ENCODE measurements at places on chromosomes 1 and 21. TPM values are rescaled to one million over a fixed set of nuclear protein-coding genes. Genes with fewer than 3 reads are reported as not detected.

Gene DYNLT4
- total RNA-seq, result 1.9 TPM

Gene CSMD2
- 0.14 TPM for total RNA-seq

Gene ARHGEF19
- total RNA-seq, result 2.2 TPM

Gene DCAF8
- 162 TPM for total RNA-seq

Gene PROK1
- total RNA-seq, result not detected

Gene LCE6A
- not detected for total RNA-seq

- no peak overlapping the region for H3K27ac ChIP-seq
- no peaks in the 10 kb centered on the region for H3K36me3 ChIP-seq
- H3K4me1 ChIP-seq, result no peaks in the 10 kb centered on the region
- no peaks in the 10 kb centered on the region for H3K27me3 ChIP-seq
- no peak overlapping the region for H3K4me3 ChIP-seq
Observed at GRCh38 chr1:45442272-45442671, 48.7 kb downstream of the TESK2 start.

GRCh38 chr1:10607228-10607627 lies 132.5 kb downstream of the PEX14 start:
- no peaks in the 10 kb centered on the region for H3K36me3 ChIP-seq
- no peak overlapping the region for H3K27ac ChIP-seq
- DNase-seq, result no peak
- peaks cover 19% of the 10 kb centered on the region for H3K4me1 ChIP-seq
- no peak overlapping the region for H3K4me3 ChIP-seq

DNA sequence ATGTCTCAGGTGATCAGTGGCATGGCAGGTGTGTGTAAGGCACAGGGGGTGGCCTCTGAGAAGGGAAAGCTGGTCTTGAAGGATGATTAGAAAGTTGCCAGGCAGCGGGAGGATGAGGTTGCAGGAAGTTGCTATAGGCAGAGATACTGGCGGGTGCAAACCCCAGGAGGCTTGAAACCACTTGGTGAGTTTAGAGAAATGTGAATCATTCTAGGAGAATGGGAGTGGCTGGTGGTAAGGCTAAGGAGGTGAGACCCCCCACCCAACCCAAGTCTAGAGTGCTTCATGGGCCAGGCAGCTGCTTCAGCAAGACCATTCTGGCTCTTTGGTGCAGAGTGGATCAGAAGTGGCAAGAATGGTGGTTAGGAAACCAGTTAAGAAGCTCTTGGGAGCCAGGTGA lies 9.0 kb downstream of the SH2D2A start:
- no peaks in the 10 kb centered on the region for H3K36me3 ChIP-seq
- no peak for DNase-seq
- H3K27me3 ChIP-seq, result peaks cover 18% of the 10 kb centered on the region
- H3K27ac ChIP-seq, result peak overlapping the region; percentile 67

DNA sequence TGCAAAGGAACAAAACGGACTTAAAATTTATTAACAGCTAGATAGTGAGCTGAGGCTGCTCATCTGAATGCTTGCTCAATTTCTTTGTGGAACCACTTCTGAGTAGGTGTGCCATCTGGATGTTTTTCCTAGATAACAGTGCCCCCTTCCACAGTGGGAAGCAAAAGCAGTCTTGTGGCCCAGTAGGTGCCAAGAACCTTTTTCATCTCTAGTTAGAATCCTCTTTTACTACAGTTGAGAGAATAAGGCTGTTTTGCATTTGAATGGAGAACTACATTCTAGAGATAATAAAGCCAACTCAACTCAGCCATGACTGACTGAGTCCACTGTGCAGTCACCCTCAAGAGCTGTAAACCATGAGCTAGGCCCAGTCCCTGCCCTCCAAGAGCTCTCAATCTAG lies 13.3 kb downstream of the F3 start:
- no peak for DNase-seq
- peak overlapping the region; percentile 51 for H3K27ac ChIP-seq
- no peak overlapping the region for H3K4me3 ChIP-seq
- H3K36me3 ChIP-seq, result peaks cover 32% of the 10 kb centered on the region

DNA sequence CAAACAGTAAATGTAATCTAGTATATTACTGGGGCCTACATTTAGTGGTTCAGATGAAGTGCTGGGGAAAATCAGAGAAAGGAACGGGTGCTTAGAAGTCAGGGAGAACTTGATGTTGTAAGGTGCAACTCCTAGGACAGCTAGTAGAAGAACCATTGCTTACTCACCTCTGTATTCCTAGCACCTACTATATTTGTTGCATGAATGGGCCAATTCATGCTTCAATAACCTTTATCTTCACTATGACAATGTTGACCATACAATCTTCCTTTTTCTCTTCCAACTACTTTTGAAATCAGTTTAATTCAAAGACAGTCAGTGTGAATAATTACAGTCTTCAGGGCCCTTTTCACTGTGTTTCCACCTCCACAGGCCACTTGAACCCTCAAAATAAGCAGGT lies 125.0 kb upstream of the DMRTA2 start:
- no peak overlapping the region for H3K27ac ChIP-seq
- DNase-seq, result no peak
- no peaks in the 10 kb centered on the region for H3K36me3 ChIP-seq

DNA sequence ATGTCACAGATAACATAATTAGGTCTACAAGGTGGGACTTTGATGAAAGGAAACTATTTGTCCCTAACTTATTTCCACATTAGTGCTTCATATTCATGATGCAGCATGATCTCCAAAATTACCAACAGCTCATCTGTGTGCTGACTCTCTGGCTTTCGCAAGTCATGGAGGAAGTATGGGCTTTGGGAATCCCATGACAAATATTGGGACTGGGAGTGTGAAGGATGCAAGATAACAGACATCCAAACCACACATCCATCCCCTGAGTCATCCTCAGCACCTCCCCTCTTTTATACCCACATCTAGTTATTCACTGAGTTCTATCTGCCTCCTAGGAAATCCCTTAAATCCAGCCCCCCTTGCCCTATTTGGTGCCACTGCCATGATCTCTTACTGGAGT lies 102.8 kb upstream of the COL24A1 start:
- H3K36me3 ChIP-seq, result no peaks in the 10 kb centered on the region
- H3K4me1 ChIP-seq, result no peaks in the 10 kb centered on the region
- no peak overlapping the region for H3K4me3 ChIP-seq
- no peak overlapping the region for H3K27ac ChIP-seq
- H3K27me3 ChIP-seq, result no peaks in the 10 kb centered on the region

DNA sequence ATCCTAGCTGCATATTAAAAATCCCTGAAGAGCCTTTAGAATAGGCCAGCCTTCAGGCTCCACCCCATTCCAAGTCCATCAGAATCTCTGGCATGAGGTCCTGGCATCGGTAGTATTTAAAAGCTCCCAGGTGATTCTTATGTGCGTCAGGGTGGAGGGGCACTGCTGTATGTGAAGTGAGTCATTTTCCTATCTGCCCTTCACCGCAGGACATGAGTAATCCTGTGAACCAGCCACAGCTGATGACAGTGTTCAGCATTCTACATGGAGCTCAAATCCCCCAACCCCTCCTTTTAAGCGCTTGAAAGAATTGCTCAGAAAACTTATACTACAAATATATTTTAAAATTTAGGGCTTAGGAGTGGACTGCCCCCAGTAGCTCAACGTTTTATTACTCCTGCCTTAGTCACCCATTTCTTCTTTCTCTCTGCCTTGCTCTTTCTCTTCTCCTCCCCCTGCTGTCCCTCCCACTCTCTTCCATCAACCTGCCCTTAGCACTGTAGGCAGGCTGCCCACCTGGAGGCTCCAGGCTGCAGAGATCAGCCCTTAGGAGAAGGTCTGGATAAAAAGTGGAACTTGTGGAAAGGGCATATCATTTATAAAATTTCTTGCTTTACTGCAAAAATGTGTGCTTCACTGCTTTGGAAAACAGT lies 73.8 kb upstream of the ZNF281 start:
- no peaks in the 10 kb centered on the region for H3K36me3 ChIP-seq
- DNase-seq, result no peak
- no peak overlapping the region for H3K27ac ChIP-seq

DNA sequence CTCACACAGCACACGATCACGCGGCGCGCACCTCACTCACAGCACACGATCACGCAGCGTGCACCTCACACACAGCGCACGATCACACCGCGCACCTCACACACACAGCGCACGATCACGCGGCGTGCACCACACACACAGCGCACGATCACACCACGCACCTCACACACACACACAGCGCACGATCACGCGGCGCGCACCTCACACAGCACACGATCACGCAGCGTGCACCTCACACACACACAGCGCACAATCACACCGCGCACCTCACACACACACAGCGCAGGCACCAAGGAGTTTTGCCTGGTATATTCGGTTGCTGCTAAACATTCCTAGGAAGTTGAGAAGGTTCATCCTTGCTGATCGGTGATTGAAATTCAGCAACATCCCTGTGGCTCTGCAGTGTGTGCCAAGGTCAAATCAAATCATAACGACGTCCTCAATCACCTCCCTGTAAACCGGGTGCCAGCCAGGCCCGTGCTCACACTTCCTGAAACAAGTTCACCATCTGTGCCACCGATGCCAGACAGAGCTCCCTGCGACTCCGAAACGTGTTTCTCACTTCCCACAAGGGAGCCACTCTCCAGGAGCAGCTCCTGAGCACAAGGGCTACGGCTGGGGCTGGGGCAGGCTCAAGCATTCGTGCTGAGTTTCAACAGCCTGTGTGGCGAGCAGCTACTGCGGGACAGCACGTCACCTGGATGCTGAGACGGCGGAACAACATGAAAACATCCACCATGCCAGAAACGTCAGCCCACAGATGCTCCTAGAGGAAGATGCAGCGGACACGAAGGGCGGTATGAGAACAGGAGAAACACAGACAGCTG lies 30.2 kb downstream of the WDR4 start:
- DNase-seq, result no peak
- H3K27me3 ChIP-seq, result no peaks in the 10 kb centered on the region
- H3K4me1 ChIP-seq, result peaks cover 14% of the 10 kb centered on the region
- H3K4me3 ChIP-seq, result no peak overlapping the region
- H3K36me3 ChIP-seq, result peaks cover 75% of the 10 kb centered on the region

DNA sequence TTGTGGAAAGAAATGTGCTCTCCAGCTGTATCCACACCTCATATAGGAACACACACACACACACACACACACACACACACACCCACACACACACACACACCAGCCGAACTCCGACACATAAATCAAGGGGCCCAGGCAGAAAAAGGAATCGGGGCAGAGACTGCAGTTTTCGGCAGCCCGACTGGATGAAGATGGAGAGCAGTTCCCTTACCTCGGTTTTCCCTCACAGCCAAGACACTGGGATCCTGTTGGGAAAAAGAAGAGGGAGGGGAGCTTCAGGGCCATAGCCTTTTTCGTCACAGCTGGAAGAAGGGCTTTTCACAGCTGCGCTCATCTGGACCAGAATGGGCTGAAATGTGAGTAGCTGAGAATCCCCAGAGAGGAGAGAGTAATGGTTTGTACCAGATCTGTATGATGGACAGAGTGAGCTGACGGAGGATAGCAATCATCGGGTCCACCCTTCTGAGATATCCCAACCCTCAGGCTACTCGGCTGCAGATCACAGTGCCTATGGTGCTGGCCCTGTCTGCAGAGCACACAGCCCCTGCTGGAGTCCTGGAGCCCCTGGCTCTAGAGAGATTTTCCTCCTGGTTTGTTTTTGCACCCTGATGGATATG lies 37.7 kb downstream of the PIK3C2B start:
- H3K36me3 ChIP-seq, result peaks cover 78% of the 10 kb centered on the region
- peak; percentile 56 for DNase-seq
- peaks cover 83% of the 10 kb centered on the region for H3K4me1 ChIP-seq
- H3K27ac ChIP-seq, result peak overlapping the region; percentile 56
- no peak overlapping the region for H3K4me3 ChIP-seq
- no peaks in the 10 kb centered on the region for H3K27me3 ChIP-seq

GRCh38 chr1:173616859-173617258 lies 14.0 kb upstream of the SLC9C2 start:
- H3K27ac ChIP-seq, result no peak overlapping the region
- no peak for DNase-seq
- H3K27me3 ChIP-seq, result no peaks in the 10 kb centered on the region
- H3K4me3 ChIP-seq, result no peak overlapping the region

DNA sequence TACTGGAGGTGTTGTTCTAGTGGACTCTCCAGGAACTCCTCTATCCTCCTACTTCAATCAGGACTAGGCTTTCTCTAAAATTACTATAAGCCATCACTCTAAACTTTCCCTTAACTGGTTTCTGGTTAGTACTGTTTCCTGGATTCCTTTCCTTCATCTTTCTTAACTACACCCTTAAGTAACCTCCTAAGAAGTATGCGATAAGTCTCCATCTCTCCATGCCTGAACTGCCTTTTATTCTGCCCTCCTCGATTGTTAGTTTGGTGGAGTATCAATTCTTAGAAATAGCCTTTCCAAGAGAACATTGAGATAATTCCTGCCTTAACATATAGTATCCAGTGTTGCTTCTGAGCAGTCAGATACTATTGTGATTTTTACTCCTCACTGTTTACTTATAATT lies 162.9 kb upstream of the PDE4B start:
- H3K27me3 ChIP-seq, result no peaks in the 10 kb centered on the region
- no peaks in the 10 kb centered on the region for H3K36me3 ChIP-seq
- H3K27ac ChIP-seq, result no peak overlapping the region
- no peak for DNase-seq

DNA sequence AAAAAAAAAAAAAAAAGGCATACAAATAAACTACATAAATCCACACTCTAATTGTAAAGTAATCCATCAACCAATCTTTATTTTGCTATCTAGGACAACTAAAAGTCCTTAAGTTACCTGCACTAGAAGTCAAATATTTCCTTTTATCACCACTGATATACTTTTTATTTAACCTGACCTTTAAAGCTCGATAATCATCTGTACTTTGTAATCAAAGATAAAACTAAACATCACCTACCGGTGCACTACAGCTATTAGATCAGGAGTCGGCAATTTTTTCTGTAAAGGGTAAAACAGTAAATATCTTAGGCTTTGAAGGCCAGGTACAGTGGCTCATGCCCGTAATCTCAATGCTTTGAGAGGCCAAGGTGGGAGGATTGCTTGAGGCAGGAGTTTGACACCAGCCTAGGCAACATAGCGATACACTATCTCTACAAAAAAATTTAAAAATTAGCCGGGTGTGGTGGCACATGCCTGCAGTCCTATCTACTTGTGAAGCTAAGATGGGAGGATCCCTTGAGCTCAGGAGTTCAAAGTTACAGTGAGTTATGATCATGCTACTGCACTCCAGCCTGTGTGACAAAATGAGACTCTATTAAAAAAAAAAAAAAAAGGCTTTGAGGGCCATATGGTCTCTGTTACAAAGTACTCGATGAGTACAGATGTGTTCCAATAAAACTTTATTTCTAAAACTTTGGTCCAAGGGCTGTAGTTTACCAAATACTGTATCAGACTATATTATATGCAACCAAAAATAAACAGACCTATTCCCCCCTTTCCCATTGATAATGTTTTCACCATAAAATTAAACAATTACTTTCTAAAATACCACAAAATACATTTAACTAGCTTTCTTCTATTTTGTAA lies 47.1 kb downstream of the TESK2 start:
- no peak overlapping the region for H3K4me3 ChIP-seq
- DNase-seq, result no peak
- no peaks in the 10 kb centered on the region for H3K36me3 ChIP-seq
- H3K27me3 ChIP-seq, result no peaks in the 10 kb centered on the region
- H3K4me1 ChIP-seq, result no peaks in the 10 kb centered on the region

DNA sequence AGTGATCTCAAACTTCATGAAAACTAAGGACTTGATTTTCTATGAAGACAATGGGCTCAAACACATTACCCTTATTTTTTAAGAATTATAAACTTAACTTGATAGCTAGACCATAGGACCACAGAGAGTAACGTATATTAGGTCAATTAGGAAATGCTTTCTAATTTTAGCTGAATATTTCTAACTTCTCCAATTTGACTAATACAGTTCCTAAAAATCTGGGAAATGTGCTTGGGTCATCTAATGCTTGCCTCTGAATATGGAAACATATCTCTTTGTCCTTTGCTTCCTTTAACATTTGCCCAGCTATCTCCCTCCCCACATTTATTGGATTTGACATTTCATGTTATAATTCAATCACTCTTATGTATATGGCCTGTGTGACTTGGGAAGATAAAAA lies 141.4 kb downstream of the LHX8 start:
- no peaks in the 10 kb centered on the region for H3K36me3 ChIP-seq
- no peaks in the 10 kb centered on the region for H3K27me3 ChIP-seq
- H3K4me1 ChIP-seq, result no peaks in the 10 kb centered on the region
- no peak overlapping the region for H3K27ac ChIP-seq
